Coronary artery (tissue), 2 donors: ENCODE measurements at places on chromosomes 7 and 10.

- no peak for DNase-seq
Measured at GRCh38 chr10:126500185-126500584, 111.9 kb upstream of the ADAM12 start.

- DNase-seq = no peak
Measured at GRCh38 chr10:73576178-73576889, 14.8 kb downstream of the USP54 start.

GRCh38 chr7:120456699-120457098 is 183.7 kb downstream of the KCND2 start:
- DNase-seq = no peak

- no peak for DNase-seq
Measured at GRCh38 chr10:92822964-92823363, 25.4 kb upstream of the EXOC6 start.
